ENCODE measurements at places on chromosomes 6 and 20.
A peak's percentile ranks its signal among the peaks of the same experiment; 100 is the strongest.

GRCh38 chr6:77425671-77426070 lies 37.6 kb downstream of the HTR1B start:
- DNase-seq, result peak; percentile 52

DNA sequence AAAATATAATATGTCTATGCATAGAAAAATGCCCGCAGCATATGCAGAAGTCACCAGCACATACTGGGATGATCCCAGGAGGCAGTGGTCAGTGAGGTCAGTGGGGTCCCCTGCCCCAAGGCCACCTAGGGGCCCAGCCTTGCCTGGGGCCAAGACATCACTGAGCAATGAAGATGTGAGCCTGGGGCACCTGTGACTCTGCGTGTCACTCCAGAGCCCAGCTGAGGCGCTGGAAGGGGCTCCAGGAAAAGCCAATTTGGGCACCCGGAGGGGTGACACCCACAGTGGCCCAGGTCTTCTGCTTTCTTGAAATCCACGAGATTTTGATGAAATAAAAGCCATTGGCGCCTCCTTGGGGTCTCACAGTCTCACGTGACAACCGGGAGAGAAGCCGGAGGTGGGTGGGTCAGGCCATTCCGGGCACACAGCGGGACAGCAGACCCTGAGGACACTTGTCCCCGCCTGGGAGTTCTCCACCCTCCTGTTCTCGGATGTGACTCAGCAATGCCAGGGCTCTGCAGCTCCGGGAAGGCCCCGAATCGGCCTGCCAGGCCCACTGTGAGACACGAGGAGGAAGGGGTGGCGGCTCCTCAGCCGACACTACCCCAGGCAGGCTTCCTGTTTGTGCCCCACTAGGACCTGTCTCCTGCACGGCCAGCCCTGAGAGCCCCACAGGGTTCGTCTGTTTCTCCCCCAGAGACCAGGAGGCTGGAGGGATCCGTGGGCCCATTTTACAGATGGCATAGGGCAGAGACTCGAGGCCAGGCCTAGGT lies 24.4 kb upstream of the SLCO4A1 start:
- no peak for DNase-seq

DNA sequence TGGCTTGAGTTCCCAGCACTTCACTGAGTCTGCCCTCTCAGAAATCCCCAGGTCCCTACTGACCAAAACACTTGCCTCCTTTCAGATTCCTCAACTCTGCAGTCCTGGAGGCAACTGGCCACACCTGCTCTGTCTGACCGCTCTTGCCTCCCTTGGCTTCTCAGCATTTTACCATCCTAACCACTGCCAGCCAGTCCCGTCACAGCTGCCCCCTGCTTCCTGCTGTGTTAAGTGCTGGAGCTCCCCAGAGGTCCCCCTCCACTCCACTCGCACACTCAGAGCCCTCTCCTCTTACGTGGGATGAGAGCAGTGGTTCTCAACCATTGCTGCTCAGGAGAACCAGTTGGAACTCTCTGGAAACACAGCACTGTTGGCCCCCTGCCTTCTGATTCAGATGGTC lies 20.5 kb downstream of the ADAT2 start:
- no peak for DNase-seq

GRCh38 chr6:161186173-161186769 lies 87.6 kb downstream of the AGPAT4 start:
- DNase-seq, result peak; percentile 88

DNA sequence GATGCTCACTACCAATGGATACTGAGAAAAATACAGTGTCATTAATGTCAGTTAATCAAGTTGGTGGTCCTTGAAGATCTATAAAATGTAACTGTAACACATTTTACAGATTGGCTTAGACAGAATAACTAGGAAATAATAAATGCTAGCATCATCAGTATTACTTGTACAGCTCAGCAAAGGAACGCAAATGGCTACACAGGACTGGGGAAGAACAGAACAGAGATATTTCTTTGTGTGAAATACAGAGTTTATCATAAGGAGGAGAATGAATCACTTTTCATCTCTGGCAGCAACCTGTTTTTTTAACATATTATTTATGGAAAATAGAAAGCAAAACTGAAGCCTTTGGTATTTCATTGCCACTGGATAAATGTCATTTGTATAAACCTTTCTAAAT lies 8.2 kb upstream of the QKI start:
- no peak for DNase-seq

- DNase-seq, result no peak
Observed at GRCh38 chr20:3250091-3250504, 11.1 kb upstream of the SLC4A11 start.

GRCh38 chr6:73943411-73943810 lies 247.4 kb downstream of the CD109 start:
- DNase-seq, result no peak

DNA sequence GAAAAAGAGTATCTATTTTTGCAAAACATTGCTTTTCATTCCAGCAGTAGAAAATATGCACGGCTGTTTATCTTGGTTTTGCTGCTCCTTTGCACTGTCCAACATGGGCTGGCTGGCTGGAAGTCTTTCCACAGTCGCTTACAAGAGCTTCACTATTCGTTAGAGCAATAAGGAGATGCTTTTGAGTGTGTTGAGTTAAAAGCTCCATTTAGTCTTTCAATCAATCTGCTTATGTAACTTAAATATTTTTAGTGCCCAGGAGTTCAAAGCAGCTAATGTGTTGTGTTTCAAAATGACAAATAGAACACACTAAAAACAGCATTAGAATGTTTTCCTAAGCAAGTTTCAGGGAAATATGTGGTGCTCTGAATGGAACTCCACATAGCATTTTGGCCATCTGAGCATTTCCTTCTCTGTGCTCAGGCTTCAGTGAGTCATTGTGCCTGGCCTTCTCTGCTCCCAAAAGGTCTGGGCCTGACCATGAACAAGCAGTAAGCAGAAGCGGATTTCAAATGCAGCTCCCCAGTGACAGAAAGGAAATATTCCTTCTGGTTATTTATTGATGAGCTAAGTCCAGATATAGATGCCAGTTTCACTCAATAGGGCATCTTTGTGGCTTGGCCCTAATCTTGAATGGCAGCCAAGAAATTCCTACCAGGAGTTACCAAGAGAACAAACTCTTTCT lies 580.3 kb downstream of the TENT5A start:
- DNase-seq, result peak; percentile 86

- DNase-seq, result no peak
Observed at GRCh38 chr6:111625099-111625416, 19.4 kb upstream of the TRAF3IP2 start.

DNA sequence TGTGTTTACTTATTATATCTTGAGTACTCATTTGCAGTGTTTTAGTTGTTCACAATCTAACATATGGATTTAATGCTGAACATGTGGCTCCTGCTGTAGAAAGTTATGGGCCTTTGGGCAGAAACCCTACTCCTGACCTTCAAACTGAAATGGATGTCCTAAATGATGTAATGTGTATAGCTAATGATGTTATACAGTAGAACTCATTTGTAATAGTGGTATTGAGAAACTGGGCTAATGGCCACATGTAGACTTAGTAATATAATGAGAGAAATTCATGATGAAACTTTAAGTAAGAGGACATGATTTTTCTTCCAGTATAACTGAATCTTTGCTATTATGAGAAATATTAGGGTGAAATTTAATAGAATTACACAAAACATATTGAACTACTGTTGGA lies 121.3 kb upstream of the PTPRK start:
- peak; percentile 11 for DNase-seq

DNA sequence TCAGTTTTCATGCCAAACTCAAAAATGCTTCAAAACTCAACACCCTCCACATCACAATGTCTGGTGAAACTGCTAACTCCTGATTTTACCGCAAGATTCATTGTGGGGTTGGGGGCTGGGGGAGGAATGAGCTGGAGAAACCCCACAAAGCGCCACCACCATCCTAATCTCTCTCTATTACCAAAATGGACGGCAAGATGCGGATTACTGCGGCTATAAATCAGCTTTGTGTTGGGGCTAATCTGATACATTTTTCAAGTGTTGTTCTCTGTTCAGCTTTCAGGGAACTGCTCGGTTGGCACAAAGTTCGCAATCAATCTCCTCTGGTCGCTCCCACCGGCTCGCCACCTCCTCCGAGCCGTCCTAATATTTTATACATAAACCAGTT lies 83.7 kb downstream of the TMEM242 start:
- no peak for DNase-seq

GRCh38 chr20:53643031-53643832 lies 49.6 kb upstream of the ZNF217 start:
- peak; percentile 59 for DNase-seq

Data from stromal cell of bone marrow (primary cell).